Hematopoietic multipotent progenitor cell (in vitro differentiated cells): ENCODE measurements at places on chromosomes 6 and 20.

DNA sequence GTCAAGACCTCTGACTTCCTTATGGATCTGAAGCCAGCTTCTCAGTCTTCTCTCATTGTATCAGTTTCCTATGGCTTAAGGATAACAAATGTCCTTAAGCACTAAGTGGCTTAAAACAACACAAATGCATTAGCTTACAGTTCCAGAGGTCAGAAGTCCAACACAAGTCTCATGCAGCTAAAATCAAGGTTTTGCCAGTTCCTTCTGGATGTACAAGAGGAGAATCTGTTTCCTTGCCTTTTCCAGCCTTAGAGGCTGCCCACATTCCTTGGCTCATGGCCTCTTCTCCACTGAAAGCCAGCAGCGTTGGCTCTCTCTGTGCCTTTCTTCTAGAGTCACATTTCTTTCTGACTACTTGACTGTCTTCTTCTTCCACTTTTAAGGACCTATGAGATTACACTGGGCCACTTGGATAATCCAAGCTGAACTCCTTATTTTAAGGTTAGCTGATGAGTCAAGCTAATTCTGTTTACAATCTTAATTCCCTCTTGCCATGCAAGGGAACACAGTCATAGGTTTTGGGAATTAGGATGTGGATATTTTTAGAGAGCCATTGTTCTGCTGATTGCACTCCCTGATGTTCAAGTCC is 179.0 kb downstream of the BCAS1 start:
- no peak for DNase-seq

DNA sequence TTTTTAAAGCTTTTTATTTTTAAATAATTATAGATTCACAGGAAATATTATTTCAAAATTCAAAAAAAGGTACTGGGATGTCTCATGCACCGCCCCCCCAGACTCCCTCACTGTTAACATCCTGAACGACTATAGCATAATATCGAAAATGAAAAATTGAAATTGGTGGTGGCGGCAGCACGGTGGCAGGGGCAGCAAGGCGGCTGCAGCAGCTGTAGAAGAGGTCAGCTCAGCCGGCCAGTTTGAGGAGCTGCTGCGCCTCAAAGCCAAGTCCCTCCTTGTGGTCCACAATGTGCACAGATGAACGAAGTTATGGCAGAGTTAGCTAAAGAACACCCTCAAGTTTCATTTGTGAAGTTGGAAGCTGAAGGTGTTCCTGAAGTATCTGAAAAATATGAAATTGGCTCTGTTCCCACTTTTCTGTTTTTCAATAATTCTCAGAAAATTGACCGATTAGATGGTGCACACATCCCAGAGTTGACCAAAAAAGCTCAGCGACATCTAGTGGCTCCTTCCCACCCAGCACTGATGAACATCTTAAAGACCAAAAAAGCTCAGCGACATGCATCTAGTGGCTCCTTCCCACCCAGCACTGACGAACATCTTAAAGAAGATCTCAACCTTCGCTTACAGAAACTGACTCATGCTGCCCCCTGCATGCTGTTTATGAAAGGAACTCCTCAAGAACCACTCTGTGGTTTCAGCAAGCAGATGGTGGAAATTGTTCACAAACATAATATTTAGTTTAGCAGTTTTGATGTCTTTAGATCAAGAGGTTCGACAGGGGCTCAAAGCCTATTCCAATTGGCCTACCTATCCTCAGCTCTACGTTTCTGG is 100.8 kb downstream of the FAM217A start:
- DNase-seq: peak; percentile 95

- DNase-seq: peak; percentile 22
These were observed 42.7 kb downstream of the MAFB start for GRCh38 chr20:40646361-40646760.

GRCh38 chr6:151034825-151035781 is 169.6 kb downstream of the MTHFD1L start:
- no peak for DNase-seq

DNA sequence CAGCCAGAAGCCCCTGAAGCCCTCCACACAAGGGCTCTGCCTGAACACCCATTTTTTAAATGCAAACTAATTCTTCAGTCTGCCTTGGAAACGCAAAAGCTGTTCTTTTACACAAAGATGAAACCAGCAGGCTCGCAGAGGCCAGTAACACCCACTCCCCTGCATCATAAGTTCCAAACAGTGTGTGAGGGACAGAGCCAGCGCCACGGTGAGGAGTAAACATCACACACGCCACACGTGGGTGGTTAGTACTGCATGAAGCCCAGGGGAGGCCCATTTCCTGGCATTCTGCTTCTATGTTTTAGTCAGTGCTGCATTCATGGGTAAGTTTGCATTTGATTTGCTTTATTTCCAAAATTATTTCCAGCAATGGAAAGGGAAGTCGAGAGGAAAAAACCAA is 217.7 kb upstream of the RIN2 start:
- no peak for DNase-seq

DNA sequence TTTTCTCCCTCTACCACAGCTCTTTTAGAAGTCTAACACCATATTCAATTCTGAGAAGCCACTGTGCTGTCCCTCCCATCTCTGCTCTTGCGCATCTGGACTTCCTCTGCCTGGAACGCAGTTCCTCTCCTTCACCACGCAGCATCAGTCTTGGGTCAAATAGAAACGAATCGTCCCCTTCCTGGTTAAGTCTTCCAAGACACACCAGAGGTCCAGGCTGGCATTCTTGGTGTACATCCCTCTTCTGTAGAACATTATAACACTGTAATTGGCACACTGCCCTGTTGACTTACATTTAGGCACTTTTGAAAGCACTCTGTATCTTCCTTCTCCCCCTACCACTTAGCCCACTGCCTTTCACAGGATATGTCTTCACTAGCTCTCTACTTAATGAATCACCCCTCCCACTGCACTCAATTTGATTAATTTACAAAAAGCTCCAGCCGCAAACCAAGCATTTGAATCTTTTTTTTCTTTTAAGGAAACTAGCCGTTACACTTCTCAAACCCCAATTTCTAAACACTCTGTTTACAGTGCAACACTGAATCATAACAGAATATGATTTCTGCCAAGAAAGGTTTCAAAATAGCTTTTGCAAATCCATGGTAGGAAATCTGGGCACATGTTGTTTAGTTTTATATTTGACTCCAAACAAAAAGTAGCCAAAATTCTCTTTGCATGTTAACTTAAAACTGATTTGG is 140.8 kb upstream of the CARMIL1 start:
- DNase-seq: peak; percentile 47

GRCh38 chr6:51753635-51754034 is 333.8 kb downstream of the PKHD1 start:
- DNase-seq: no peak

GRCh38 chr6:16196260-16196983 is 42.0 kb upstream of the GMPR start:
- no peak for DNase-seq

DNA sequence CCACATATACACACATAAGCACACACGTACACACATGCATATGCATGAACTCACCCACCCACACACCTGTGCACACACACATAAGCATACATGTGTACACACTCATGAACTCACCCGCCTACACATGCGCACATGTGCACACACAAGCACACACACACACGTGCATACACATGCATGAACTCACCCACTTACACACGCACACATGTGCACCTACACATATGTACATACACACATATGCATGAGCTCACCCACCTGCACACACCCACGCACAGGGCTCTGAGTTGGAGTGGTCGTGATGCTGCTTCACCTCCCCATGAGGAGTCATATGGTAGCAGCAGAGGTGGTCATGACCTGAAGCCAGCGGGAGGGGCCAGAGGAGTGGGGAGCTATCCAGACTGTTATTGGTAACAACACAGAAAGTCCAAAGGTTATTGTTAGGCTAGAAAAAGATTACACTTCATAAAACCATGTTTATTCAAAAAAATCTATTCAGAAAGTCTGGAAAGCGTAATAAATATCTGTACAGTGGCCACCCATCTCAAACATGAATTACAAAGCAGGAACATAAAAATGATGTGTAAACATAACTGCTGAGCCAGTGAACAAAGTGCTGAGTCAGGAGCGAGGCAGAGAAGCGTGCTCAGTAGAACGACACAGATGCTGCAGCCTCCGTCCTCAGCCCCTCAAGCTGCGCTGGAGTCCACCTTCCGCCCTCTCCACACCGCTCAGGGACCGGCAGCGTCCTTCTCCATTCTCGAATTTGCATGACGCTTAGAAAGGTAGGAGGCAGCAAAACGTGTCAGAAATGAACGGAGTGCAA is 26.4 kb upstream of the MPC1 start:
- peak; percentile 26 for DNase-seq
